ENCODE measurements at places on chromosomes 12 and 14. TPM values are rescaled to one million over a fixed set of nuclear protein-coding genes. Genes with fewer than 3 reads are reported as not detected.

NDRG2 gene
- 2.1 TPM for total RNA-seq

COA8 gene
- 33.5 TPM for total RNA-seq

DNA sequence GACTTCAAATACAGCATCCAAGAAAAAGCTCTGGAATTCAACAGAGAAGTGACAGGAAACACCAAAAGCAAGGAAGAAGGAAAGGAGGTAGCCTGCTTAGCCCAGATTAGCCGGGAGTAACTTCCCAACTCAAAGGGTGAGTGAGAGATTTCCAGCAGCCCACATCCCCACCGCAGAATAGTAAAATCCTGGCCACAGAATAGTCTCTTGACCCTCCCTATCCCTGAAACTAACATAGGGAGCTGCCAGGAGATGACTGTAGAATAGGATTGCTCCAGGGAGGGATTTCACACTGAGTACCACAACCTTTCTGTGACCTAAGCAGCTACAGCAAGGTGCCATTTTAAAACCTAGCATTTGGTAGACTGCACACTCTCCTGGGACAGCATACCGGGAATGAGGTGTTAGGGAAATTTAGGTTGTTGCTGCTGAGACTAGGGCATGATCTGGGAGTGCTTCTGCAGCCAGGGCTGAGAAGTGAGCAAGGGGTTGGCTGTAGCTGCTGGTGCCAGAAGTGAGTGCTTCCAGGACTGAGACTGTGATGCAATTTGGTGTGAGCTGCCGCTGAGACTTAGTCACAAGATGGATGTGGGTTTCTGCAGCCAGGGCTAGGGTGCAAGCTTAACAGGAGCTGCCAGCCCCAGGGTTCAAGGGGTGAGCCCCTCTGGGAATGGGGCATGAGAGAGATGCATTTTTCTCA is 66.0 kb downstream of the TMTC3 start:
- no peak for DNase-seq

DNA sequence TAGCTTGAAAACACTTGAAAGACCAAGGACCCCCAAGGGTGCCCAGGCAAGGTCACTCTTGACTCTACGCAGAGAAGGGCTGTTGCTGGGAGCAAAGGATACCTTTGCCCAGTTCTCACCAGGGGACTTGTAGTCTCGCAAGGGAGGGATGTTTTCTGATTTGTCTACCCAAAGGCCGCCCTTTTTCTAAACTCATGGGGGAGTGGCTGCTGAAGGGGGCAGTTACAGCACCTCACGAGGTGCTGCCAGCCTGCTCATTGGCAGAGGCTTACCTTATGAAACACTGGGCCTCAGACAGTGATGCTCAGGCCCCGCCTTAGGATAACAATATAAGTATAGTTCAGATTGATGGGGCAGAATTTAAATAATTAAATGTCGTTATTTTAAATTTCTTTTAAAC is 107.0 kb downstream of the ETV6 start:
- no peak for DNase-seq

DNA sequence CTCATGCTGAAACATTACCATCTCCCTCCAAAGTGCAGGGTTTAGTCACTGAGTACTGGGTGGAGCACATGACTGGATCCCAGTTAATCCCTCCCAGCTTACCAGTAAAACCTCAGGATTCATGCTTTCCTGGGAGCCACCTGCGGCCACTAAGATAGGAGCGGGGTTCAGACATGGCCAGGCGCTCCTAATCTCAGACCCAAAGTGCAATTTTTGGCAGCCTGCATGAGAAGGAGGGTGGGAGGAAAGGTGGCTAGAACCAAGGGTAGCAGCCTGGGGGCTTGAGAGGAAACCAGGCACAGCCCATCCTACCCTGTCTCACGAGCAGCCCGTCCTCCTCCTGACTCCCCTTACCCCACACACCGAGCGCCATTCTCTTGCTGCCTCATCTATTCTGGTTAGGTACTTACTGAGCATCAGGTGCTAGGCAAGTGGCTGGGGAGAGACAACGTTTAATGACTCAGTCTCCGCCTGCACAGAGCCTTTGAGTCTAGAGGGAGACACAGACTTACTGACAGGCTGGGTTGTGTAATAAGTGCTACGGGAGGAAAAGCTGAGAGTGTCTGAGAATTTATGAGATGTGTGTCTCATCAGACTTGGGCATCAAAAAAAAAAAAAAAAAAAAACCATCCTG is 9.9 kb downstream of the GPRC5A start:
- no peak for DNase-seq

DNA sequence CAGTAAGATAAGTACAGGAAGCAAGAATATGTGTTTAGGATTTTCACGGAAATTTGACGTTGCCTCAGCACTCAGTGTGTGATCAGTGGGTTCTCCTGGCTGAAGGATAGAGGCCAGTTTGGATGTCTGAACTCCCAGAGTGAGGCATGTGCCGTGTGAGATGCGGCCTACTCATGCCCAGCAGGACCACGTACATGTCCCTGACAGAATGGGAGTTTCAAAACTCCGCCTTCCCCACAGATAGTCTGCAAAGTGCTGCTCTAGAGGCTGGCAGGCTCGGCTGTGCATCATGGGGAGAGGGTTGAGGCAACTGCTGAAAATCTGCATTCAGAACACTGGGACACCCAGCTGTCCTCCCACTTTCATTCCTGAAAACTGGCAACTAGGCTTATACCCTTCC is 58.3 kb downstream of the NINJ2 start:
- DNase-seq, result no peak

CLBA1 gene
- total RNA-seq, result 0.56 TPM

GRCh38 chr14:99702115-99702514 is 18.0 kb downstream of the CYP46A1 start:
- no peak for DNase-seq

GRCh38 chr14:57686304-57686703 is 179.6 kb downstream of the SLC35F4 start:
- DNase-seq, result no peak

DNA sequence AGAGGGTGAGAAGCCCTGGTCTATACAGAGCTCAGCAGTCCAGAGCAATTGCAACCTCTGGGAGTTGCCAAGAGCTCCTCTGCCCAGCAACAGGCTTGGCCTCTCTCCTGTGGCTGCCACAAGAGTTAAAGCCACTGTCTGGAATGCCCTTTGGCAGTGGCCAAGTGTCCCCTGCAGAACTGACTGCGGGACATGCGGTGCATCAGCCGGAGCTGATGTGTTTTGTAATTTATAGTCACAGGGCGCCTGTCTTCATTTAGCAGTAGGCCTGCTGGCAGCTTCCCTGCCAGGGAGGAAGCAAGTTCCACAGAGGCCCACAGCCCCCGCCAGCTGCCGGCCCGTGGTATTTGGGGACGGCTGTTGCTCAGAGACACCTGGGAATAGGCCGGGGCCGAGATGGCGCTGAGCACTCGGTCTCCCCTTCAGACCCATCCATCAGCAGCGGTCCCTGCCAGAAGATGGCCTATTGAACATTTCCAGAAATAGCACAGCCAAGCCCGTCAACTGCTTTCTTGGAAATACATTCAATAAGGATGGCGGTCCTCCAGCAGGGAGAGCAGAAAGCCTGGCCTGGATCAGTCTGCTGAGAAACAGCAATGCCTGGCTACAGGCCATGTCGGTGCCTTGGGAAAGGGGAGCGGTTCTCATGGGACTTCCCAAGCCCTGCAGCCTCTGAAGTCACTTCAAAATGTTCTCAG is 217.4 kb downstream of the CRADD start:
- no peak for DNase-seq

- DNase-seq, result peak; percentile 56
Observed at GRCh38 chr12:48980389-48980952, 2.3 kb downstream of the WNT1 start.

DNA sequence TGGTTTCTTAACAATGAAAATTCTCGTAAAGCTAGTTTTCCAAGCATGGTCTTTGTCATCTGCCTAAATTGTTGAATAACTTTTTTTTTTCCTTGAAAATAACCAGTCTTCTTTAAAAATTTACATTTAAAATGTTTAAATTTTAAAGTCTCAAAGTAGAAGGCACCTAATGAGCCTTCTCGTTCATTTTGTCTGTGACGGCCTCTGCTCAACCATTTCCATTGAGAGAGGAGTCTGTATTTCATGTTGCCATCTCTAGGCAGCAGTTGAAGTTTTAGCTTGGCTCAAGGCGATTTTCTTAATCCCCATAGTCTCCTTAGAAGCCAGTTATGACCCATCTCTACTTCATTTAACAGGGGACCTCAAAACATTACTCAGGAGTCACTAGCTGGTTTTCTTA is 69.1 kb downstream of the PAPOLA start:
- no peak for DNase-seq

KDM2B gene
- 64.8 TPM for total RNA-seq

DNA sequence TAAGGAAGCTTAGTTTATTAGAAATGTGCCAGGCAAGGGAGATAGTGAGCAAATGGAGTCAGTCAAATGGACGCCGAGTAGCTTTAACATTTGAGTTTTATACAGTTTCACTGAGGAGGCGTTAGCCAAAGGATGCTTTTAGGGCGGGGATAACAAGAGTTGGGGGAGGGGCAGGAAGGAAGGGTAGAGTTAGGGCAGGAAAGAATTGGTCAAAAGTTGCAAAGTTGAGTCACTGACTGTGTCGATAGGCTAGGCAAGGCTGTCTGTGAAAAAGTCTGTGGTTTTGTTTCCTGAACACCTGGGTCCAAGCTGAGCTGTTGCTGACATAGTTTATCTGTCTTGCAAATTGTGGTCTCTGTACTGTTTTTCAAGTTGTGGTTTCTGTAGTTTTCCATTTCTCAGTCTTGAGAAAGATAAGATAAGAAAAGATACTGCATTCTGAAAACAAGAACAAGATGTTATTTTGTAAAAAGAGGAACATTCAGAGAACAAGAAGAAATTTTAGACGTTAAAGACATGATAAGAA is 62.6 kb upstream of the RESF1 start:
- DNase-seq, result peak; percentile 96

GRCh38 chr14:75595226-75595625 is 16.8 kb downstream of the FLVCR2 start:
- no peak for DNase-seq

CEP170B gene
- 8.5 TPM for total RNA-seq

DNA sequence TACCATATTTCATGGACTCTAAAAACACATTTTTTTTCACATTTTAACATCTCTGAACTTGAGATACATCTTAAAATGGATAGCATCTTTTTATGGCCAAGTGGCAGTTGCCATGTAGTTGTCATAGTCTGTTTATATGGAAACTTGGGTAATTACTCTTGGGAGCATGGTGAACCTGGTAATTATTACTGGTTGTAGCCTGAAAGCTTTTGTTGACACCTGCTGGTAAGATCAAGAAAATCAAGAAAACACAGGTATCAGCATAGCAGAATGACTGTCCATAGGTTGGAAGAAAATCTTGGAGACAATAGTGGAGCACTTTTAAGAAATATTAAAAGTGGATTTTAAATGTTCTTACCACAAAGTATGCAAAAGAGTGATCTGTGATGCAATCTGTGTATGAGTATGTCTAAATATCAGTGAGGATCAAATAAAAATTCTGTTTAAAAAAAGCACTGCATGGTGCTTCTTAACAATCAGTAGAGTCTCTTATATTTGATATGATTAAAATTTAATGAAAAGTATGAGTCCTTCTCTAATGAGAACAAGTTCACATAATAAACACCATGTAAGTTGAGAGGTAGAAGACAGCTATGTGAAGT is 44.2 kb downstream of the TTC8 start:
- DNase-seq, result no peak

Measured in activated CD8-positive, alpha-beta memory T cell treated with anti-CD3 and anti-CD28 coated beads, Interleukin-2, amount 10 ng/mL, durations not matched to agents 7 days and 5 days (primary cell).